Glomerular endothelial cell (primary cell): ENCODE measurements at places on chromosomes 2 and 18.

DNA sequence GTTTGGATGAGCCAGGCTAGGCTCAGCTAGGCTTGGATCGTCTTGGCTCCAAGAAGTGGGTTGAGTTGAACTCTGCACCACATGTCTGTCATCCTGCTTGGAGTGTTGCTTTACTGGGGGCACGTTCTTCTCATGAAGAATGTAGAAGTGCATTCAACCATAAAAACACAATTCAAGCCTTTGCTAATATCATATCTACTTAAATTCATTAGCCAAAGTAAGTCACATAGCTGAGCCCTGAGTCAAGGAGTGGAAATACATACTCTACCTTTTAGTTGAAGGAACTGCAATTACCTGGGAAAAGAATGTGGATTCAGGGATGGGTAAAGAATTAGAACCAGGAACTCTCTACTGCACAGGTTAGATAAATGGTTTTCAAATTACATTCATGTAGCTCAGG, 360.4 kb upstream of the KCNH7 start:
- no peak for DNase-seq

DNA sequence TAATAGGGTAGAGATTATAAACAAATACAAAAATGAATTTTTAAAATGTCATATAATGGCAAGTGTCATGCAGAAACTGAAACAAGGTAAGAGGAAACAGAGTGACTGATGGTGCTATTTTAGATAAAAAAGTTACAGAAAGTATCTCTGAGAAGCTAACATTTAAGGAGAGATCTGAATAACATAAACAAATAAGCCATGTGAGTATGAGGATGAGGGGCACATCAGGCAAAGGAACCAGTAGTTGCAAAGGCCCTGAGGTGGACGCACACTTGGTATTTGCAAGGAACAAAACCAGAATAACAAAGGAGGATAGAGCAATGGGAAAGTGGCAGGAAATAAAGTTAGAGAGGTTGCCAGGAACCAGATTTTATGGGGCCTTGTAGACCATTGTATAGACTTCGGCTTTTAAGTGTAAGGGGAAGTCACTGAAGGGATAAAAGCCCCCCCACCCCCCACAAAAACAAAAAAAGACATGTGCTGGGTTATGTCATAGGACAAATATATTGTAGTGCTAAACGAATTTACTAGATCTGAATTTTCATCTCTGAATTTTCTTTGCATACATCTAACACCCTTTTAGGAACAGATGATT, 159.2 kb downstream of the DTNB start:
- no peak for DNase-seq

DNA sequence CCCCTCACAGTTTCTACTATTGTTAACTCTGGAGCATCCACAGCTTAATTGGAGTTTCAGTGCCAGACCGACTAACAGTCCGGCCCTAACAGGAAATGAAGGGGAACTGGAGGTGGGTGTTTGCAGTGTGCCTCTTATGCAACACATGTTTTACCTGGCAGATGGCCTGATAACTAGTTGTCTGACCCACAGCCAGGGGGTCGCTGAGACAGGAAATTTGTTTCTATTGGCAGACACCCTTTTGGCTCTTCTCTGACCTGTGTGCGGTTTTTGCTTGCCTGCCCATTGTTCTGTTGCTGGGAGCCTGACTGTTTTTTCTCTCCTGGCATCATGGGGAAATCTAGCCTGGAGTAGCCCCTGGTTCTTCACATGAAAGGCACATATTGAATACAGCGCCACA, 1329.8 kb downstream of the DSC3 start:
- DNase-seq = no peak

DNA sequence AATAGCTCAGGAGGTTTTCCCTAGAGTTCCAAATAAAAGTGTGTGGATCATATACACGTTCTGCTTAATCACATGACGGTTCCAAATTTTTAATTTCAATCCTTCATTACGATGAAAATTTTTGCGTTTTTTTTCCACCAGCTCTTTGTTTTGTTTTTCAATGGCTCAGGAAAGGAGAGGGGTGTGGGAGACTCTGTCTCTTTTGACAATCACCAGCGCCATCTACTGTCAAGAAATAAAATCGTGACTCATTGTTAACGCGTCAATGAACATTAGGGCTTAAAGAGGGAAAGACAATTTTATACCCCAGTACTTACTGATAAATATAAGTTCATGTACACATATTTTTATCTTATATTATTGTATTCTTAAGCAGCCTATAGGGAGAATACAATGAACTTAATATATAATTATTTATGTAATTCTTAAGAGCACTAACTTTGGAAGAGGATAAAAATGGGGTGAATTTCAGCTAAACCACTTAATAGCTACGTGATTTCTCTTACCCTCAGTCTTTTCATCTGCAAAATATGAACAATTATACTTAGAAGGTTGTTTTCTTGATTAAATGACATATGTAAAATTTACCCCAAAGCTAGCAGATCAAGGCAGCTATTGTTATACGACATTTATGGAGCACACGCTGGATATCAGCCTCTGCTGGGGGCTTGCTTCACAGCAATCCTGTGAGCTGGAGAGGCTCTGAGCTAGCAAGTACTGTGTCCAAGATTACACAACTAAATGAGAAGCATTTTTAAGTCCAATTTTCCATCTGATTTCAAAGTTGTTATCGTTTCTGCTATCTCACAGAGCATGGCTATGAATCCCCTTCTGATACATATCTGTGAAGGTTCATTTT, 47.4 kb upstream of the RMDN2 start:
- peak; percentile 48 for DNase-seq

- DNase-seq = no peak
Observed at GRCh38 chr2:190277234-190278112, 42.2 kb downstream of the HIBCH start.

- DNase-seq = no peak
Observed at GRCh38 chr2:28273751-28274150, 118.9 kb upstream of the FOSL2 start.

DNA sequence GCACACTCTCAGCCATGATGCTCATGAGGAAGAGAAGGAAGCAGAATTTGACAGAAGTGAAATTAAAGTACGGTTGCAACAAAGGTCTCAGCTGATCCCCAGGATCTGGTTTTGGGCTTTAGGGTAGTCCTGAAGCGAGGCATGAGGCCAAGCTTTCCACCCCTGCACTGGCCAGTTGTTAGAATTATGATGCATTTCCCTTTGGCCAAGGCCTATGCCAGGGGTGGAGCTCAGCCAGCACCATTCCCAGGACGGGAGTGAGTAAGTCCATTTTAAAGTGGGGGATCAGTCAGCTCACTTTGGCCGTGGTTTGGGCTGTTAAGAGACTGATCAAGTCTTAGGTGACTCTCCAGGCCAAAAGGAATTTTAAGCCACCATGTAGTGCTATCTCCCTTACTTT, 314.5 kb upstream of the MMADHC start:
- DNase-seq = no peak

- no peak for DNase-seq
Observed at GRCh38 chr2:127347734-127348392, 39.9 kb downstream of the MAP3K2 start.

DNA sequence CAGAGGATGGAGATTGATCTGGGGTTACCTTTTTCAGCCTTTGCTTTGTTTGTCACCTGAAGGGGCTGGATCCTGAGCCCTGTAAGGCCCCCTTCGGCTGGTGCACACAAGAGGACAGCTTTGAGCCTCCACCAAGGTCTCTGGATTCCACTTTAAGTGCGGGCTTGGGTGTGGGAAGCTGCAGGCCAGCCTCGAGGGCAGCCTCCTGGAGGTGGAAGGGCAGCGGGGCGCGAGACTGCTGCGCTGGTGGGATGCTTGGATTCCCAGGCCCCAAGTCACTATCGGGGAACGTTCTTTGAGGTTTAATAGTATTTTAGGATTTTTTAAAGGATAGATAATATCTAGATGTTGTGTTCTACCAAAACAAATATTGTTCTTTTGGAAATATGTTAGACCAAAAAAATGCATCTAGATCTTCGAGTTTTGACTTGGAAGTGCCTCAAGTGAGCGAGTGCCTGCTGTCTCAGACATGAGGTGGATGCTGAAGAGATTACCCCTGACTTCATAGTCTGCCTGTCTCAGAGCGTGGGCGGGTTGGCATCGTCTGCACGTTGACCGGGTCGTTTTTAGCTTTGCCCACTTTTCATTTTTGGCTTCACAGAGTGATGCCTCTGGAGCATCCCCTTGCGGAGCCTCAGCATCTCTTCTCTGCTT, 113.8 kb downstream of the AGAP1 start:
- DNase-seq = no peak

- no peak for DNase-seq
Observed at GRCh38 chr18:48295586-48296311, 113.4 kb downstream of the ZBTB7C start.

- no peak for DNase-seq
Observed at GRCh38 chr2:100184055-100184737, 41.8 kb upstream of the AFF3 start.

GRCh38 chr2:7976206-7976605, 705.6 kb upstream of the ID2 start:
- DNase-seq = no peak

DNA sequence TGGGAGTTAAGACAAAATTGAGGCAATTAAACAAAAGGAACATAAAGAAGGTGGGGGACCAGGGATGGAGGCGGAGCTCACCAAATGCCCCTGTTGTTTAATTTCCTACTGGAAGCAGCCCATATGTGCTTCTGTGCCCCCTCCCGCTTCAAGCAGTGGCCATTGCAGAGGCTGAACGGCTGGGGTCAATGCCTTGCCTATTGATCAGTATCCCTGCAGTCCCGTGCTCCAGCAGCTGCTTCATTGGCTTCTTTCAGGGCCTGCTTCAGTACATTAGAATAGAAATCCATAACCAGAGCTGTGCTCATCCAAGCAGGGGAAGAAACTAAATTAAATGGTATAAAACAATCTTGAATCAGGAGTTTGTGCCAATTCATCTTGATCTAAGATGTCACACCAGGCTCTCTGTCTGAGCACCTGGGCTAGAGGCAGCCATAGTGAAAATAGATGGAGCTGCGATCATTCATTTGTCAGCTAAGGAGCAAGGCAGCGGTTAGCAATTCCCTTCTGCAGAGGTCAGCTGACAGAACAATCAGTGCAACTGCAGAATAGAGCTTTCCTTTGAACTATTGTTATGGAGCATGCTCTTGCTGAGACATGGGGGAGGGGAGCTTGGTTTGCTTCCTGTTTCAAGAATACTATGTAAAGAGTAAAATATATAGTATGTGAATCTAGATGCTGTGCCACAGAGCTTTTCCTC, 222.4 kb downstream of the WDR7 start:
- DNase-seq = no peak

DNA sequence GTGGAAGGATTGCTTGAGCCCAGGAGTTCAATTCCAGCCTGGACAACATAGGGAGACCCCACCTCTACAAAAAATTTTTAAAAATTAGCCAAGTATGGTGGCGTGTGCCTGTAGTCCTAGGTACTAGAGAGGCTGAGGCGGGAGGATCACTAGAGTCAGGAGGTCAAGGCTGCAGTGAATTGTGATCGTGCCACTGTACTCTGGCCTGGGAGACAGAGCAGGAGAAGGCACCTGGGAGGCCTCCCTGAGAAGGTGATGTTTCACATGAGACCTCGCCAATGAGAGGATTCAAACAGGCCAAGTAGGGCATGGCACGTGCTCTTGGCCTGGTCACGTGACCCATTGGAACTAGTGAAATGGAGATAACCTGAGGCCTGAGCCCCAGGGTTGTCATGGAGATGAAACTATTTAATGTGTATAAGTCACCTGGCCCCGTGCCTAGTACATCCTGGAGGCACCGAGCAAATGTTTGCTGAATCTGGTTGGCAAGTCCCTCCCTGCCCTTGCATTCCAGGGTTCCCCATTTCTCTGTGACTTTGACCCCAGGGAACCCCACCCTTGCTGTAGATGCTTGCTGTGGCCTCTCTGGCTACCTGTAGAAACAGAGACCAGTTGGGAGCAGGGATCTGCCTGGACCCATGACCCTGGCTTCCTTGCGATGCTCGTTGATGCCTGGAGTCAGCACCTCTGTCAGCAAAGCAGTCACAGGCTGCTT, 26.1 kb upstream of the ROCK2 start:
- DNase-seq = no peak

DNA sequence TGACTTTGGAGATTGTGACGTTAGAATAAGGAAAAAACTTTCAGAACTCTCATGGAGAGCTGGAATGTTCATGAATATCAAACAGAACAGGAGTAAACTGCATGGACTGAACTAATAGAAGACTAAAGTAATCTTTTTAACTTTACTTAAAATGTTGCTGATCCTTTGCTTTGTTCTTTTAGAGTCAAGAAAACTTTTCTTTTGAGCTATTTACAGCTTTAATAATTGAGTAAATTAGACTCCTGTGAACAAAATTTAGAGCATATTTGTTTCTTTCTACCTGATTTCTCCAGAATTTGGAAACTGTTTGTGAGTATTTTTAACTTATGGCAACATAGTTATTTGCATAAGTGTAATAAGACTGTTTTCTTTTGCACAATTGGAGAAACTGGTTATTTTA, 146.3 kb downstream of the CDCA7 start:
- DNase-seq = no peak

DNA sequence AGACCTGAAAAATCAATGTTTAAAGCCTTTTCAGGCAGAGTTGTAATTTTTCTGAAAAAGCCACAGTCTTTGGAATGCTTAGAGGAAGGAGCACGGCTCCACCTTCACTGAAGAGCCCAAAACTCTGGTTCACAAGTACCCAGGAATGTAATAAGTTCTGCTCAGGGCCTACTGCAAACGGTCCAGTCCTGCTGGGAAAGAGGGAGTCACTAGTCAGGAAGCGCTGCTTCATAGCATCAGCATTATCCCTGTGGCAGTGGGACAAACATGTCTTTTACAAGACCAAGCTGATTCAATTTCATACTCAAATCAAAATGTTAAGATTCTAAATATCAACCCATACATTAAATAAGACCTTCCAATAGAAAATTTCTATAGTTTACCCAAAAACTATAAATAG, 152.9 kb upstream of the PGAP1 start:
- DNase-seq = no peak

- no peak for DNase-seq
Observed at GRCh38 chr2:23506531-23507266, 121.7 kb downstream of the KLHL29 start.

DNA sequence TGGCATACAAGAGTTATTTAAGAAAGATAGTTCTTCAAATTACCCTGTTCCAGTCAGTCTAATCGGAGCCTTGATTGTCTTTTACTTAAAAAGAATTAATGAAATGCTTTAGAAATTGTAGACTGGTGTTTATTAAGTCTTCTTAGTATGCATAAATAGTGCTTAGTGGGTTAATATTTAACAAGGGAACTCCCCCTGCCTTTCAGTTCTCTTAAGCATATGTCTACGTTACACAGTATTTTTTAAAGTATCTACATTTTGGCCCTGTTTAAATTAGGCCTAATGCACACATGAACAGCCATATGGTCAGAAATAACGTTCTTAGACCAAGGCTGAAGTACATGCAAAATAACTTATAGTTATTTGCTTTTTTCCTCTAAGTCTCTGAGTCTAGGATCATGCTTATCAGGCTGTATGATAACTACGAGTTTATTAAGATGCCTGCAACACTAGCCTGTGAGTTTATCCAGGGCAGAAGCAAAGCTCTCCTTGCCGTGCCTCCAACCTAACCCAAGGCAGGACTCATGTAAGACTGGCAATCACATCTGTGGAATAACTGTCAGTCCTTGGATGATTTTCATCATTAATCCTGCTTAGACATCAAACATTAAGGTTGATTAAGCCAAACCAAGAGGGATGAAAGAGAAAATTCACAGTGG, 6.7 kb downstream of the BCL2 start:
- no peak for DNase-seq

GRCh38 chr18:40583671-40584070, 1371.4 kb upstream of the PIK3C3 start:
- DNase-seq = no peak
